ENCODE measurements at places on chromosomes 7 and 10.
A peak's percentile ranks its signal among the peaks of the same experiment; 100 is the strongest.

- no peak for DNase-seq
These were observed 268.3 kb downstream of the SNX13 start for GRCh38 chr7:17671956-17672355.

DNA sequence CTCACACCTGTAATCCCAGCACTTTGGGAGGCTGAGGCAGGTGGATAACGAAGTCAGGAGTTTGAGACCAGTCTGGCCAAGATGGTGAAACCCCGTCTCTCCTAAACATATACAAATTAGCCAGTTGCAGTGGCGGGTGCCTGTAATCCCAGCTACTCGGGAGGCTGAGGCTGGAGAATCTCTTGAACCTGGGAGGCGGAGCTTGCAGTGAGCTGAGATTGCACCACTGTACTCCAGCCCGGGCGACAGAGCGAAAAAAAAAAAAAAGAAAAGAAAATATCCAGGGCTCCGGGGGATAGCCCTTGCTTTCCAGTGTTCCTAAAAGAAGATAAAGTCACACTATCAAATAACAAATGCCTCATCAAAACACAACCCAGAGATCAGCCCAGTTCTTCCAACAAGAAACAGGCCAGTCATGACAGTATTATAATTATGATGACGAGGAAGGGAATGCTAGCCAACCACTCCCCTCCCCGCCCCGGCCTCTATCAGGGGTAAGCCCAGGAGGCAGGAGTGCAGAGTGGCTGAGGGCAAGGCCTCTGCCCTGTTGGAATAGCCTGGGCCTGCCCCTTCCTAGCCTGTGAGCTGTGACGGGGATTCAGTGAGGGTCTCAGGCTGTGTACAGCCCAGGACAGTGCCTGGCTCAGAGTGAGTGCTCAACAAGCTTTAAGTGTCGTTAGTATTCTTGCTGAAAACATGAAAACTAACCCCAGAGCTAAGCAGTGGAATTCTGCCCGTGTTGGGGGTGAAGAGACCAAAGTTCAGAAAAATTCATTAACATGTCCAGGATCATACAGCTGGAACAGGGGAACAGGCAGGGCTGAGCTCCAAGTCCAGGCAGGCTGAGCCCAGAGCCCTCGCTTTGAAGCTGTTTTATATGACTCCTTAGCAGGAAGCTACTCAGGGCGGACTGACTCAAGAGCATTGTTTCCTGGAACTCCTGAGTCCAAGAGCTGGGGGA lies 54.3 kb downstream of the FAM241B start:
- no peak for DNase-seq

- DNase-seq, result no peak
These were observed 64.6 kb downstream of the PDE1C start for GRCh38 chr7:32005577-32005976.

GRCh38 chr10:113273181-113274163 lies 279.4 kb upstream of the HABP2 start:
- no peak for DNase-seq

GRCh38 chr7:47812429-47813136 lies 135.7 kb downstream of the PKD1L1 start:
- no peak for DNase-seq

GRCh38 chr7:30750683-30751650 lies 968 bp upstream of the INMT start:
- DNase-seq, result peak; percentile 69

- no peak for DNase-seq
These were observed 458.5 kb downstream of the GPAM start for GRCh38 chr10:111725050-111725449.

GRCh38 chr7:117995850-117996650 lies 122.8 kb upstream of the CTTNBP2 start:
- no peak for DNase-seq

GRCh38 chr10:1299041-1299726 lies 243.0 kb downstream of the WDR37 start:
- no peak for DNase-seq

DNA sequence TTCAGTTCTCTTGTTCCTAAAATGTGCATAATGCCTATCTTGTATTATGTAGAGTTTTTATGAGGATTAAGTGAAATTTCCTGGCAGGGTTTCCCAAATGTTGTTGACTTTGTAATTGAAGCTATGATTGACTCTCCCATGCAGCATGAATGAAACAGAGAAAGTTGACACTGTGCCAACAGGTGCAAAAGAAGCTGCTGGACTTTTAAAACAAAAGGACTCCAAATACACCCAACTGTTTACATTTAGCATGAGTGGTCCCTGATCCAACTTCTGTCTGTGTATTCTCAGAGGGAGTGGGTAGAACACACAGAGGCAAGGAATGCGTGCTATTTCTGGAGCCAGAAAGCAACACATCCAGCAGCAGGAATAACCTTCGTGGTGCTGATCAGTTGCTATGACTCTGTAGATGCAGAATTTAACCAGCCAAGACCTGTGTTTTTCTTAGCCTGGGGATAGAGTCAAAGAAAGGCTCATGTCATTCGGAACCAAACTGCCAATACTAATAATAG lies 14.4 kb upstream of the RBM20 start:
- DNase-seq, result no peak

GRCh38 chr10:79299397-79300241 lies 47.6 kb upstream of the PPIF start:
- peak; percentile 65 for DNase-seq

DNA sequence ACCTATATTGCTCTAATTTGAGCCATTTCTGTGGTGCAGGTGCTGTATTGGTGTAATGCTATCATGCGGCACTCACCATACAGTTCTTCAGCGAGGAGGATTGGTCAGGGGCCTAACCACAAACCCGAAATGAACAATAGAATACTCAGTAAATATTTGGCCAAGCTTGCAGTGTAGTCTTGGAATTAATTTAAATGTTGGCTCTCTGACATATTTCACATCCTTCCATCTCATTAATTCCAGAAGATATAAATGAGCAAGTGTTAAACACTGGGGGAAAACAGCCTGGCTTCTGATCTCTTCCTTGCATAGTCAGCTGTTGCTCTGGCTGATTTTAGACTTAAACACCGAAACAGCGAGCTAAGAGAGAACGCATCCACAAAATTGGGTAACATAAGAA lies 663.1 kb upstream of the GHITM start:
- no peak for DNase-seq

GRCh38 chr7:108598914-108599580 lies 29.4 kb downstream of the DNAJB9 start:
- DNase-seq, result no peak

GRCh38 chr10:78299851-78300468 lies 266.3 kb downstream of the RPS24 start:
- DNase-seq, result no peak

DNA sequence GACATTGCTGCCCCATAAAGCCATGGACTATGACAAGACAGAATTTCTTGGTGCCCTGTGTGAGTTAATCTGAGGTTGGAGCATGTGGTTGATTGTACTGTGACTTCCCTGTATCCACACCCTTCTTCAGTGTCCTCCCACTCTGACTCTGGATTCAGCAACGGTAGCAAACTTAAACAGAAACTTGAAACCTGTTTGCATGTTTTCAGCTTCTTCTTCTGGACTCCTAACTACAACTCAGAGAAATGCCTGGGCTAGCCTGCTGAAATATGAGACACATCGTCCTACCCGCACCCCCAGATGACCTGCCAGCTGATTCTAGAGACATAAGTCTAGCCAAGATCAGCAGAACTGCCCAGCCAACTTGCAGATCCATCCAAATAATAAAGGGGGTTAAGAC lies 78.4 kb downstream of the IPMK start:
- no peak for DNase-seq

All from T1000 (cell line).